ENCODE measurements at places on chromosomes 7 and 10. TPM values are rescaled to one million over a fixed set of nuclear protein-coding genes. Genes with fewer than 3 reads are reported as not detected.

DNA sequence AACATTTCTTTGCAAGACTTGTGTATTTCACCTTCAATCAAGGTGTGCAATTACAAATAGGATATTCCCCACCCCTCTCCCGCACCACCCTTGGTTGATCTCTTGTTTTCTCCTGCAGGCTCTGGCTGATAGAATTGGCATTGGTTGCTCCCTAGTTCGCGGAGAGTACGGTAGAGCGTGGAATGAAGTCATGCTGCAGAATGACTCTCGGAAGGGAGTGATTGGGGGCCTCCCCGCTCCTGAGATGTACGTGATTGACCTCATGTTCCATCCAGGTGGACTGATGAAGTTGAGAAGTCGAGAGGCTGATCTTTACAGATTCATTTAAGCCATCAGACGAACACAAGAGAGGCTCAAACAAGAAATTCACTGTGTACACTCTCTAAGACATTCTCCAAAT is 58.2 kb upstream of the MSRB2 start:
- H3K36me3 ChIP-seq, result no peaks in the 10 kb centered on the region
- H3K4me1 ChIP-seq, result no peaks in the 10 kb centered on the region
- no peak for DNase-seq
- no peak overlapping the region for H3K4me3 ChIP-seq
- H3K27me3 ChIP-seq, result no peaks in the 10 kb centered on the region
- H3K27ac ChIP-seq, result no peak overlapping the region

Gene PIK3AP1
- total RNA-seq, result 14.2 TPM

GRCh38 chr10:121324678-121325213 is 273.5 kb downstream of the FGFR2 start:
- H3K27me3 ChIP-seq, result no peaks in the 10 kb centered on the region
- no peaks in the 10 kb centered on the region for H3K4me1 ChIP-seq
- no peaks in the 10 kb centered on the region for H3K36me3 ChIP-seq

DNA sequence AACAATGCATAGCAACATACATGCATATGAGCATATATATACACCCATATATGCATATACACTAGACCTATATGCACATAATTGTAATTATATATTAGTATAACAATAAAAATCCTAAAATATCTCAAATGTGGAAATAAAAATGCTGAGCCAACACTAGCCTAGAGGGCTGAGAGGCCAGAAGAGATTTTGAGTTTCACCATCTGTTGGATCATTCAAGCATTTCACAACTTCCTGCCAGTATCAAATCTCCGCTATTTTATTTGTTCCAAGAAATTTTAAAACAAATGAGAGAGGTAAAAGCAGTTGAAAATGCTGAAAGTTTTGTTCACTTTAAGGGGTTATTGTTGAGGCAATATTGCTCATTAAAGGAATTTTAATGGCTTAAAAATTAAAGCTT is 187.0 kb downstream of the PCDH15 start:
- no peaks in the 10 kb centered on the region for H3K36me3 ChIP-seq
- H3K27me3 ChIP-seq, result no peaks in the 10 kb centered on the region
- no peak overlapping the region for H3K4me3 ChIP-seq

Gene PLEKHS1
- total RNA-seq, result 23.6 TPM

DNA sequence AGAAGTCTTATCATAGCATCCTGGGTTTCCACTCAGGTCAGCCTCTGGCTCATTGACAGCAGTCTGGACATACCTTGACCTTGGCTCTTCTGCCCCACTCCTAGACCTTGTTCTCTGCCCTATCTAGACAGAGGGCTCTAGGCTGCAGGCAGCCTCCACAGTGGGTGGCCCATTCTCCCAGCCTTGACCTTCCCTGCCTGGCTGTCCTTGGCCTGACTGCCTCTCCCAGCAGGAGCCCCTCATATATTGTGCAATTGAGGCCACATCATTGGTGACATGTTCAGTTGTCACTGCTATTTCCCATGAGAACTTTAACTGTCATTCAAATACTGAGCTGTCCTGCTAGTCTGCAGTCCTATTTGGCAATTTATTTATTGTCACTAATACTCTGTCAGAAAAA is 503.4 kb downstream of the PLXNA4 start:
- no peak for DNase-seq
- H3K27ac ChIP-seq, result no peak overlapping the region
- no peaks in the 10 kb centered on the region for H3K27me3 ChIP-seq
- H3K4me1 ChIP-seq, result no peaks in the 10 kb centered on the region

DNA sequence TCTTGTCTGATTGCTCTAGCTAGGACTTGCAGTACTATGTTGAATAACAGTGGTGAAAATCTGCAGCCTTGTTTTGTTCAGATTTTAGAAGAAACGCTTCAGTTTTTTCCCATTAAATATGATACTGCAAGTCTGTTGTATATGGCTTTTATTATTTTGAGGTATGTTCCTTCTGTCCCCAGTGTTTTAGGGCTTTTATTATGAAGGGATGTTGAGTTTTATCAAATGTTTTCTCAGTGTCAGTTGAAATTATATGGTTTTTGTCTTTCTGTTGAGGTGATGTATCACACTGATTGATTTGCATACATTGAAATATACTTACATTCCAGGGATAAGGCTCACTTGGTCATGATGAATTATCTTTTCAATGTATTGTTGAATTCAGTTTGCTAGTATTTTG is 60.5 kb upstream of the HELLS start:
- no peak overlapping the region for H3K27ac ChIP-seq
- H3K4me1 ChIP-seq, result no peaks in the 10 kb centered on the region
- H3K36me3 ChIP-seq, result no peaks in the 10 kb centered on the region
- no peak for DNase-seq
- no peak overlapping the region for H3K4me3 ChIP-seq
- no peaks in the 10 kb centered on the region for H3K27me3 ChIP-seq

GRCh38 chr7:116328161-116328560 is 117.8 kb downstream of the TES start:
- H3K4me3 ChIP-seq, result no peak overlapping the region
- H3K27me3 ChIP-seq, result no peaks in the 10 kb centered on the region

DNA sequence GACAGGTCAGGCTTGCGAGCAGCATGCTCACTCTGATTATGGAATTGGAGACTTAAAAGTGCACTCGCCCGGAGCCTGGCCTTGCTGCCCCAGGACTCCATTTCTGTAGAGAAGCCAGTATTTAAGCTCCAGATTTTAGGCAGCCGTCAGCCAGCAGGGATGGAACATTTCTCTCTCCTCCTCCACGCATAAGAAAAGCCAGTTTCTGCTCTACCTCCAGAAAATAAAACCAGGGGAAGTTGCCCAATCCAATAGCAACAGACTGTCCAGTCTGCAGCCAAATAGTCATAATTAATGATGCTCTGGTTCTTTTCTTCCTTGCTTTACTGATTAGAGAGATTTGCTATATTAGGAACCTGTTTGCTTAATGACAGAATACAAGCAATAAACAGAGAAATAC is 203.2 kb downstream of the GFRA1 start:
- DNase-seq, result no peak
- no peaks in the 10 kb centered on the region for H3K27me3 ChIP-seq
- no peak overlapping the region for H3K4me3 ChIP-seq

- H3K27me3 ChIP-seq, result no peaks in the 10 kb centered on the region
- H3K4me3 ChIP-seq, result no peak overlapping the region
- H3K36me3 ChIP-seq, result no peaks in the 10 kb centered on the region
- H3K27ac ChIP-seq, result peak overlapping the region; percentile 71
- DNase-seq, result no peak
- H3K4me1 ChIP-seq, result no peaks in the 10 kb centered on the region
These were observed 128.9 kb downstream of the MTPAP start for GRCh38 chr10:30219971-30220751.

GRCh38 chr7:142855114-142855743 is 353 bp downstream of the EPHB6 start:
- DNase-seq, result no peak
- H3K27ac ChIP-seq, result peak overlapping the region; percentile 66

Gene CUZD1
- total RNA-seq, result 1.8 TPM

DNA sequence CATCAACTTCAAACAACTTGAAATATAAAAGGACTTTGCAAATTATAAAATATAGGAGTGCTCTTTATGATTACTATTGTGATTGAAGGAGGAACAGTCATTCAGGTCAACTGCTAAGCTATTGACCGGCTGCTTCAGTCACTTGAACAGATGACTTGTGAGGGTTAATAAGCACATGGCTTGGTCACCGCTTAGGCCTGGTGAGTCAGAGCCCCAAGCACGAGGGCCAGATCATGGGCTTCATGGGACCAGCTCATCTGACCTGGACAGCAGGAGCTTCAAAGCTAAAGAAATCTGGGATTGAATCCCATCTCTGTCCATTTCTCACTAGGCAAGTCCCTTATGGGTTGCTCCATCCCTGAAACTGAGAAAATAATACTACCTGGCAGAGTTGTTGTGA is 60.4 kb upstream of the ADO start:
- no peaks in the 10 kb centered on the region for H3K27me3 ChIP-seq
- H3K27ac ChIP-seq, result no peak overlapping the region
- no peaks in the 10 kb centered on the region for H3K4me1 ChIP-seq
- no peak for DNase-seq
- no peaks in the 10 kb centered on the region for H3K36me3 ChIP-seq

GRCh38 chr10:69223028-69223342 is 2.9 kb downstream of the HKDC1 start:
- no peak overlapping the region for H3K27ac ChIP-seq
- H3K36me3 ChIP-seq, result no peaks in the 10 kb centered on the region
- H3K27me3 ChIP-seq, result no peaks in the 10 kb centered on the region
- no peak overlapping the region for H3K4me3 ChIP-seq

DNA sequence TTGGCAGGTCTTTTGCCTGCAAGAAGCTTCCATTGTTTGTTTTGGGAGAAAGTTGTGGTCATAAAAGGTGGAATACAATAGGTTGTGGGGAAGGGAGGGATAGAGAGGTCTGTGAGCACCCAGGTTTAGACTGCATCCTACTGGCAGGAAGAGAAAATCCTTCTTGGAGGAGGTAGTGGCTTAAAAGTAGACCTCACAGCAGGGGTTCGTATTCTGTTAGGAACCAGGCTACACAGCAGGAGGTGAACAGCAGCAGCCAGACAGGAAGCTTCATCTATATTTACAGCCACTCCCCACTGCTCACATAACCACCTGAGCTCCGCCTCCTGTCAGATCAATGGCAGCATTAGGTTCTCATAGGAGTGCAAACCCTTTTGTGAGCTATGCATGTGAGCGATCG is 245.3 kb downstream of the NSUN6 start:
- H3K27me3 ChIP-seq, result no peaks in the 10 kb centered on the region
- H3K4me3 ChIP-seq, result no peak overlapping the region
- H3K36me3 ChIP-seq, result no peaks in the 10 kb centered on the region
- H3K4me1 ChIP-seq, result no peaks in the 10 kb centered on the region
- no peak overlapping the region for H3K27ac ChIP-seq

Gene CDH23
- 13.8 TPM for total RNA-seq

- no peak overlapping the region for H3K4me3 ChIP-seq
- H3K27me3 ChIP-seq, result no peaks in the 10 kb centered on the region
- no peaks in the 10 kb centered on the region for H3K36me3 ChIP-seq
These were observed 4.0 kb downstream of the CRCP start for GRCh38 chr7:66118603-66119002.

Gene RPEL1
- not detected for total RNA-seq

Gene EVX1
- not detected for total RNA-seq

Gene SPDYE1
- total RNA-seq, result not detected

GRCh38 chr10:132003282-132003924 is 21.7 kb upstream of the BNIP3 start:
- H3K4me3 ChIP-seq, result no peak overlapping the region
- H3K36me3 ChIP-seq, result no peaks in the 10 kb centered on the region
- H3K27ac ChIP-seq, result no peak overlapping the region
- DNase-seq, result no peak
- H3K4me1 ChIP-seq, result peaks cover under 1% of the 10 kb centered on the region

GRCh38 chr7:146722986-146723385 is 606.4 kb downstream of the CNTNAP2 start:
- H3K4me1 ChIP-seq, result no peaks in the 10 kb centered on the region
- DNase-seq, result no peak
- no peak overlapping the region for H3K27ac ChIP-seq
- H3K36me3 ChIP-seq, result no peaks in the 10 kb centered on the region

Gene CHAT
- not detected for total RNA-seq

Gene HTR5A
- total RNA-seq, result not detected

GRCh38 chr10:11043446-11044127 is 25.9 kb downstream of the CELF2 start:
- H3K4me3 ChIP-seq, result no peak overlapping the region
- DNase-seq, result no peak
- no peaks in the 10 kb centered on the region for H3K27me3 ChIP-seq
- no peaks in the 10 kb centered on the region for H3K36me3 ChIP-seq
- no peaks in the 10 kb centered on the region for H3K4me1 ChIP-seq

- H3K4me3 ChIP-seq, result no peak overlapping the region
- DNase-seq, result no peak
- no peak overlapping the region for H3K27ac ChIP-seq
- H3K36me3 ChIP-seq, result no peaks in the 10 kb centered on the region
- no peaks in the 10 kb centered on the region for H3K27me3 ChIP-seq
These were observed 50.3 kb upstream of the ST8SIA6 start for GRCh38 chr10:17504547-17505245.

DNA sequence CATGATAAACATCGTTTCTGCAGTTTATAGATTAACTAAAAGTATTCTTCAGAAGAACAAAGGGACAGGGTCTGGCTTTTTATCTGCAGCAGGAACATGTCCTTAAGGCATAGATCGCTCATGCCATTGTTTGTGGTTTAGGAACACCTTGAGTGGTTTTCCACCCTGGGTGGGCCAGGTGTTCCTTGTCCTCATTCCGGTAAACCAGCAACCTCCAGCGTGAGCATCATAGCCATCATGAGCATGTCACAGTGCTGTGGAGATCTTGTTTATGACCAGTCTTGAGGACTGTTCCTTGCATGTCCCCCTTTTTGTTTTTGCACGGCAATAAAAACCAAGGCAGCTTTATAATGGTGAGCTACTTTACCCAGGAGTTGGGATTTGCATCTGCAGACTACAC is 33.9 kb downstream of the STOX1 start:
- H3K36me3 ChIP-seq, result no peaks in the 10 kb centered on the region
- no peak overlapping the region for H3K4me3 ChIP-seq
- H3K27me3 ChIP-seq, result no peaks in the 10 kb centered on the region
- no peak for DNase-seq
- no peaks in the 10 kb centered on the region for H3K4me1 ChIP-seq

DNA sequence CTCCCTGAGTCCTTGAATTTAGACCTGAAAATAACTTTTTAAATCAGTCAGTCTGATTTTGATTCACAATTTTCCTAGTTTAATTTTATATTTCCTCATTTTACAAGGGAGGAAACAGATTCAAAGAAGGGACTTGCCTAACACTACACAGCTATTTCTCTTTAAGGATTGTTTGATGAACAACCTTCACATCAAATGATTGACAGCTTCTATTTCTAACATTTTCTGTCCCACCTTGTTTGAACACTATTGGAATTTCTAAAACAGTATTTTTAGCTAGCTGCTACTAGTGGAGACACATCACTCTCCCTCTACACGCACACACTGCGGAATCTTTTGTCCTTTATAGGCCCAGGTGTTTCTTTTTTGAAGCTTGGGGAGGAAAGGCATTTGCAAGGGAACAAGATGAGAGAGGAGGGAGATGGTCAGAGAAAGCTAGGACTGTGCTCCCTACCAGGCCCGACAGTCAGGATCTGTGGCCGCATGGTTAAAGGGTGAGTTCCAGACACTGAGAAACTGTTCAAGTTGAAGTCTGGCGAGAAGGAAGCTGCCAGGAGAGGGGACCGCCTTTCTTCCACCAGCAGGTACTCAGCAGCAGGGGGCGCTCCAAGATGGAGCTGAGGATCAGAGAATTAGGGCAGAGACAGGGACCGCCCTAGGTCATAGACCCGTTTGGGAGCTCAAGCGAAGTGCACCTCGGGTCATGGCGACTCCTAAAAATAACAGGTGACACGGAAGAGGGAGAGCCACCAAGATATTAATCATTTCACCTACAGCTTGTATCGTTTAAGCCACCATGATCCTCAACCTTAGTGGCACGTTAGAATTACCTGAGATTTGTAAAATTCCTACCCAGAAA is 49.7 kb downstream of the DNAJC12 start:
- no peaks in the 10 kb centered on the region for H3K4me1 ChIP-seq
- H3K36me3 ChIP-seq, result no peaks in the 10 kb centered on the region
- no peak overlapping the region for H3K27ac ChIP-seq

Data from breast epithelium (tissue), 4 donors.